Mesendoderm (in vitro differentiated cells): ENCODE measurements at places on chromosomes 2 and 18.

GRCh38 chr2:48310581-48310980, 219.4 kb upstream of the STON1 start:
- no peak overlapping the region for H3K4me3 ChIP-seq
- no peak overlapping the region for H3K27ac ChIP-seq
- no peak for DNase-seq

- H3K27ac ChIP-seq = no peak overlapping the region
- no peaks in the 10 kb centered on the region for H3K36me3 ChIP-seq
- H3K27me3 ChIP-seq = no peaks in the 10 kb centered on the region
- H3K4me3 ChIP-seq = no peak overlapping the region
- H3K4me1 ChIP-seq = no peaks in the 10 kb centered on the region
These were observed 210.9 kb upstream of the PKDCC start for GRCh38 chr2:41836948-41837347.

DNA sequence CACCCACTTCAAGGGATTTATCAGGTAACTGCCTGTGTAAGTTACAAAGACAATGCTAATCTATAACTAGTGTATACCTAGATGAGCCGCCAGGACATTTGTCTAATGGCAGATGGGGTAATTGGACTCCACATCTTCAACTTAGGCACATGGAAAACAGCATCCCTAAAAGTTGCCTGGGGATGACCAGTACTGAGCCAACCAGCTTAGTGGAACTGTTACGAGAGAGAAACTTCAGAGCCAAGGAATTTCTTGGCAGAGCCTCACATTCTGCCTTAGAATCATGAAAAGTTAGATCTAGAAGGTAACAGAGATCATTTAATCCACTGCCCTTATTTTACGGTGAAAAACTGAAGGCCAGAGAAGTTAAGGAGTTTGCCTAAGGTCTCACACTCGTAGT, 15.5 kb upstream of the CLASP1 start:
- no peak overlapping the region for H3K27ac ChIP-seq
- no peaks in the 10 kb centered on the region for H3K27me3 ChIP-seq

DNA sequence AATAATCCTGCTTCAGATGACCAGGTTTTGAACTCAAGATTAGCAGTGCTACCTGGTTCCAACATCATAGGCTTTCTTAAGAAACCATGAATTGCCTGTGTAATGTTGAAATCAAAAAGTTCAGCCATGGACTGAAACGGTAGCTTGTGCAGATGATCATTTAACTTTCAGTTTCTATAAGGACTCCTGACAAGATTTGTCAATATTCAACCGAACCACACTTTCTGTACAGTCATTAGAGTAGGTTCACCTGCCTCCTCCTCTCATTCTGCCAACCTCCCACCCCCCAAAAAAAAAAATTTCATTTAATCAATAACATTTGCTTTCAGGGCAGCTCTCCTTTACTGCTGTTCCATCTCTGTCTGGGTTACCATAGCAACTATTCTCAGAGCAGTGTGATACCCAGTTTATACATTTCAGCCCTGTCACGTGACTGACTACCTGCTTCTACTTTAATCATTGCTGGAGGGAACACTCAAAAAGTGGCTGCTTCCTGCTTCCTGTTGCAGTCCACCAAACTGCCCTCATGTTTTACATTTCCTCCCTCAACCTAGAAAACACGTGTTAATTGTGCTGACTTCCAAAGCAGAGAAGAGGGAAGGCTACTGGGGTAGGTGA, 275.5 kb downstream of the SS18 start:
- DNase-seq = no peak
- no peaks in the 10 kb centered on the region for H3K4me1 ChIP-seq
- H3K27me3 ChIP-seq = no peaks in the 10 kb centered on the region

- no peaks in the 10 kb centered on the region for H3K36me3 ChIP-seq
- DNase-seq = no peak
- no peaks in the 10 kb centered on the region for H3K27me3 ChIP-seq
- no peak overlapping the region for H3K27ac ChIP-seq
- no peaks in the 10 kb centered on the region for H3K4me1 ChIP-seq
These were observed 256.3 kb downstream of the CCDC178 start for GRCh38 chr18:33184175-33184574.
